AG04449 (cell line): ENCODE measurements at places on chromosomes 6 and 20.
A peak's percentile ranks its signal among the peaks of the same experiment; 100 is the strongest.

GRCh38 chr6:134077301-134077700 lies 24.9 kb upstream of the SLC2A12 start:
- DNase-seq: no peak

DNA sequence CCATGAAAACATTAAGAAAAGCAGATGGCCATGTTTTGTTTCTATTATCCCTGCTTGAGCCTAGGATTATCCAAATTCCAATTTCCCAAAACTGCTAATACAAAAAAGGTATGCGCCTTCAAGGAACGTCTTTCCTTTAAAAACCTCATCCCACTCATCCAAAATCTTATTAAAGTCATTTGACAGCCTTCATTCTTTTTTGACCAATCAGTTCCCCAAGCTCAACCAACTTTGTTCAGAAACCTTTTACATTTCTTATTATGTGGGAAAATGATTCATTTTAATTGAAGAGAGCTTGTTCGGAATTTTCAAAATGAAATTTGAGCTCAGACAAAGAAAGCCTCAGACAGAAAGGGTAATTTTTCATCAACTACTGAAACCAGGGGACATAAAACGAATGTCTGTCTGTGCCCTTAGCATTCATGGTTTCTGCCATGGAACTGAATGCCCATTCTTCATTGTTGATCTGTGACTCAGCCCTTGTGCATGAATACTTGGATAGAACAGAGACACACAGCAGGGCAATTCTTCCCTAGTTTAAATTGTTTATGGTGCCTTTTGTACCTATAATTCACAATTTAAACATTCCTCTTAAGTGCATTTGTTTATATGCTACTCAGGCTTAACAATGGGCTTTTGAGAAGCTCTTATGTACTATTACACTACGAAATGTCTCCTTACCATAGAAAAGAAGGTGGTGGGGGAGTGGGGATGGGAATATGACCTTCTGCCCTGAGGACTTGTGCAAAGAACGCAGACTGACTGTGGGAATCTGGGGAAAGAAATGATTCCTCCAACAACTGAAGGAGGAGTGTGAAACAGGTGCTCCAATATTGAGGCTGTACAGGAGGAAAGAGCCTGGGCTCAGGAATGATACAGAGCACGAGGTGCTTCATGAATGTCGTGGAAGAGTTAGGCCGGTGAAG lies 49.8 kb upstream of the ERVFRD-1 start:
- no peak for DNase-seq

GRCh38 chr20:51059862-51060261 lies 37.0 kb upstream of the KCNG1 start:
- DNase-seq: no peak

- no peak for DNase-seq
Measured at GRCh38 chr6:147434076-147434475, 74.4 kb upstream of the SAMD5 start.

DNA sequence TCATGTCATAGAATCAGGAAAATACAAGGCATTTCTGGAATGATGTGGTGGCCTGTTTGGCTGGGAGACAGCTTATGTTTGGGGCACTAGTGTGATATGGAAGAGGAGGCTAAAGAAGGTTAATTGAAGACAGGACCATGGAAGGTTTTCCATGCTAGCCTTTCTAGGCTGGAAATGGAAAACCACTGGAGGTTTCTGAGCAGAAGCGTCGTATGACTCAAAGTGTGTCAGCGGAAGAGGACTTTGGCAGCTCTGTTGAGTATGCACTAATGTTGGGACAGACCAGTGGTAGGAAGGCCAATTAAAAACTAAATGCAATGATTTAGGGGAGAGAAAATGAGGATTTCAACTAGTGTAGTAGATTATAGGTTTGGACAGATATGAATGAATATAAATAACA lies 413.1 kb downstream of the PLCB1 start:
- no peak for DNase-seq

GRCh38 chr6:3612341-3613041 lies 139.0 kb downstream of the PXDC1 start:
- peak; percentile 77 for DNase-seq

DNA sequence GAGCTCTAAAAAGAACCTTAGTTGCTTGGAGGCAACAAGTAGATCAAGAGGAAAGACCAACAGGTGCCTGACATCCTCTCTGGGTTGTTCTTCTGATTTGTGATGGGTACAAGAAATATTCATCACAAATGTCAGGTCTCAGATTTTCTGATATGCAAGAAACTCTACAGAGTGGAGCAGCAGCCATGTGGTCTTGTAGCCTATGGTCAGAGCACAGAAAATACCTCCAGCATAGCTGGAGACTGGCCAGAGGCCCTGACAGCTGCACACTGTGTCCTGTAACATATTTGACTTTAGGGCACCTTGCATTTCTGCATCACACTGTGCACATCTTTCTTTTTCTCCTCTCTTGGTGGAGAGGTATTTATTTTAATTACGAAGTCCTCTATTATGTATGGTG lies 116.3 kb downstream of the GMPR start:
- DNase-seq: no peak

DNA sequence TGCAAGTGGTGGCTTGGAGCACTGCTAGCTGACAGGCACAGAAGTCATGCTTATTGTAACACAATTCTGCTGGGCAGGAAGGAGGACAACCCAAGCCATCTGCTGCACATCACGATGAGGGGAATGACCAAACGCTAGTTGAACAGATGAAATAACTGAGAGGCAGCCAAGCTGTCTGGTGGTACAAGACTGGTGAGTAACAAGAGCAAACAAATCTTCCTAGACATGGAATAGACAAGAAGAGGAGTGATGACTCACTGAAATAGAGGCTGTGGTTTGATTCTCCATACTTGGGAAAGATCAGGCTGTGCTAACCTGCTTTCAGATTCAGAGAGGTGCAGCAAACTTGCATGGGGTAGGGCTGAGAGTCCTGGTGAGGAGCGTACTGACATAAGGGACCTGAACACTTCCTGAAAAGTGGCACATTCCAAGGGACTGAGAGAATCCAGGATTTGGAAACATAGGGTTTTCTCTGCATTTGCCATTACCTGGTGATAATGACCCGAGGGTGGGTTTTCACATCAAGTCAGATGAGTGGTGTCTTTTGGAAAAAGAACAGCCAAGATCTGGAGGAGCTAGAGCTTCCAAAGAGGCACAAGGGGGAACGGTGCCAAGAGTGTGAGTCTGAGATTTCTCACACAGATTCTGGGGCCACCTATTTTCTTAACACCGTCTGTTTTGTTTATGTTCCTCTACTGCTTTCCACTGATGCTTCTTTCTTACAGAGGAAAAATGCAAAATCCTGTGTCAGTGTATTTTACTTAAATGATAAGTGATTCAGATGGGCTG lies 60.0 kb downstream of the PRL start:
- DNase-seq: peak; percentile 87

DNA sequence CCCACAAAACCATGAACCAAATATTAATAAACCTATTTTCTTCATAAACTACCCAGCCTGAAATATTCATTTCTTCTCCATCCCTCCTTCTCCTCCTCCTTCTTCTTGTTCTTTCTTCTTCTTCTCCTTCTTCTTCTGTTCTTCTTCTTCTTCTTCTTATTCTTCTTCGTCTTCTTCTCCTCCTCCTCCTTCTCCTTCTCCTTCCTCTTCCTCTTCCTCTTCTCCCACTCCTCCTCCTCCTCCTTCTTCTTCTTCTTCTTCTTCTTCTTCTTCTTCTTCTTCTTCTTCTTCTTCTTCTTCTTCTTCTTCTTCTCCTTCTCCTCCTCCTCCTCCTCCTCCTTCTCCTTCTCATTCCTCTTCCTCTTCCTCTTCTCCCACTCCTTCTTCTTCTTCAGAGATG lies 5.0 kb upstream of the TMEM74B start:
- no peak for DNase-seq

- peak; percentile 2 for DNase-seq
Measured at GRCh38 chr6:13953061-13953705, 28.4 kb downstream of the RNF182 start.

GRCh38 chr6:33147807-33148666 lies 44.2 kb downstream of the COL11A2 start:
- DNase-seq: no peak

GRCh38 chr6:2471472-2471871 lies 226.1 kb upstream of the GMDS start:
- no peak for DNase-seq

GRCh38 chr20:10172998-10173655 lies 45.5 kb upstream of the SNAP25 start:
- DNase-seq: no peak

- no peak for DNase-seq
Measured at GRCh38 chr20:38591474-38592410, 9.9 kb upstream of the ARHGAP40 start.

GRCh38 chr6:90249458-90249857 lies 47.2 kb downstream of the BACH2 start:
- DNase-seq: no peak

DNA sequence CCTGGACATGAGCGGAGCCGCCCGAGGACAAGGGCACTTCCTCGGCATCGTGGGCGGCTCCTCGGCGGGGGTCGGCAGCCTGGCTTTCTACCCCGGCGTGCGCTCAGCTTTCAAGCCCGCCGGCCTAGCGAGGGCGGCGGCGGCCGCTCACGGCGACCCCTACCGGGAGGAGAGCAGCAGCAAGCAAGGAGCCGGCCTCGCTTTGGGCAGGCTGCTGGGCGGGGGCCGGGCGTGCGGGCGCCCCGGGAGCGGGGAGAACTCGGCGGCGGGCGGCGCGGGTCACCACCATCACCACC lies 6.7 kb downstream of the PRDM13 start:
- no peak for DNase-seq

GRCh38 chr6:136887953-136888352 lies 34.1 kb upstream of the SLC35D3 start:
- no peak for DNase-seq

- DNase-seq: no peak
Measured at GRCh38 chr6:4727217-4727616, 49.0 kb upstream of the CDYL start.
